ENCODE measurements at places on chromosomes 4 and X. TPM values are rescaled to one million over a fixed set of nuclear protein-coding genes. Genes with fewer than 3 reads are reported as not detected.

The DCAF12L1 gene
- total RNA-seq: not detected

The HSD17B13 gene
- total RNA-seq: 0.17 TPM

The FMR1NB gene
- total RNA-seq: not detected

The DOK7 gene
- 0.14 TPM for total RNA-seq

The COPS4 gene
- total RNA-seq: 40.4 TPM

The CXorf38 gene
- total RNA-seq: 20.0 TPM

The TEX11 gene
- total RNA-seq: 0.12 TPM

The ARHGAP4 gene
- 51.5 TPM for total RNA-seq

The PDCL2 gene
- total RNA-seq: not detected

The ANKRD50 gene
- total RNA-seq: 11.0 TPM

The VCX3B gene
- total RNA-seq: not detected

The BEND4 gene
- total RNA-seq: not detected

The SULT1B1 gene
- not detected for total RNA-seq

The RTL9 gene
- total RNA-seq: 0.02 TPM

The TLR10 gene
- total RNA-seq: not detected

The RNF150 gene
- 0.40 TPM for total RNA-seq

The PLA2G12A gene
- total RNA-seq: 12.9 TPM

The GAB3 gene
- 0.20 TPM for total RNA-seq

The ODAM gene
- total RNA-seq: not detected

The GUCY1A1 gene
- total RNA-seq: 0.92 TPM

The FAM47E gene
- total RNA-seq: 0.78 TPM

The SLC16A2 gene
- 1.2 TPM for total RNA-seq

The SLC25A14 gene
- total RNA-seq: 15.8 TPM

The ARL9 gene
- total RNA-seq: not detected

The PABPC1L2B gene
- not detected for total RNA-seq

The OGT gene
- 379 TPM for total RNA-seq

The AFP gene
- total RNA-seq: 0.25 TPM

The GRID2 gene
- total RNA-seq: not detected

The NWD2 gene
- total RNA-seq: not detected

The LGI2 gene
- not detected for total RNA-seq
